NCI-H748 treated with DMSO at 0.1 percent for 48 hours (cell line): ENCODE measurements at places on chromosomes 12 and 14.

DNA sequence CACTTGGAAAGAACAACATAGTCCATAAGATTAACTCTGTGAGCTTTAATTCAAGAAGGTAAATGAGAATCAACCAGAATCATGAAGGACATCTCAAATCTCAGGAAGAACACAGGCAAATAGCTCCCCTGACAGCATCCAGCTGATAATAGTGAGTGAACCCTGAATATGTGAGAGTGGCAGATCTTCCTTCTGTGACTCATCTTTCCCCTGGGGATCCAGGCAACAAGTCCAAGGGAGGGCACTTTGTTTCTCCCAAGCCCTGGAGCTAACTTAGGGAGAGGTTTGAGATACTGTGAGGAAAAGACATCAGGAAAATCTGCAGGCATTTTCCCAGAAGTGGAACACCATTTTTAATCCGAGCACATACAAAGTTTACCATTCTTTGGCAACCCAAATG lies 763.9 kb upstream of the MGAT4C start:
- no peak for DNase-seq

DNA sequence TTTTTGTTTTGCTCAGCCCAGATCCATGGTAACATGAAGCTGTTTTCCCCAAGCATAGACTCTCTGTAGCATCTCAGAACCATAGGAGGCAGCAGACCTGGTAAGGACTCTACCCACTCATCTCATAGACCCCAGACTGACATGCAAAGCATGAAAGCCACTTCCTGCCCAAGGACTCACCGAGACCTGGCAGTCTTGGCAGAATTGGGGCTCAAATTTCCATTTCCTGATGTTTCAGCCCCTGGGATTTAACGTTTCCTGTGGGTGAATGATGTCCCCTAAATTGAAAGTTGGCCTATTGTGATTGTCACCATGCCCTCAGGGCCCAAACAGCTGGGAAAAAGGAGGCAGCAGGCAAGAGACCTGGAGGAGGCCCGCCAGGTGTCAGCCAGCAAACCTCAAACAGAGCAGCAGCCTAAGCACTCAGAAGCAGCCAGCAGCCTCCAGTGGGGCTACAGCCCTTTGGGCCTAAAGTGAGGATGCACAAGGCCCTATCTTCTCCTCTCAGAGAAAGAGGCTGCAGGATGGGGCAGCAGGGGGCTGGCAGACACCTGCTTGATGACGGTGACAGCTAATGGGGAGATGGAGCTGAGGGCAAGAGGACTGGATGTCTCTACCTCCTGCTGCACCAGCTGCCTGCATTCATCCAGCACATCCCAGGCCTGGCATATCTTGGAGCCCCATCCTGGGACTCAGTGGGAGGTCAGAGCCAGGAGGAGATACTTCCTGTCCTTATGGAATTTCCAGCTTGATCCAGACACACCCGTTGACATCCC lies 8.5 kb downstream of the KRT85 start:
- DNase-seq, result no peak

- DNase-seq, result peak; percentile 84
Measured at GRCh38 chr14:20682435-20683124, 1.8 kb upstream of the RNASE4 start.

DNA sequence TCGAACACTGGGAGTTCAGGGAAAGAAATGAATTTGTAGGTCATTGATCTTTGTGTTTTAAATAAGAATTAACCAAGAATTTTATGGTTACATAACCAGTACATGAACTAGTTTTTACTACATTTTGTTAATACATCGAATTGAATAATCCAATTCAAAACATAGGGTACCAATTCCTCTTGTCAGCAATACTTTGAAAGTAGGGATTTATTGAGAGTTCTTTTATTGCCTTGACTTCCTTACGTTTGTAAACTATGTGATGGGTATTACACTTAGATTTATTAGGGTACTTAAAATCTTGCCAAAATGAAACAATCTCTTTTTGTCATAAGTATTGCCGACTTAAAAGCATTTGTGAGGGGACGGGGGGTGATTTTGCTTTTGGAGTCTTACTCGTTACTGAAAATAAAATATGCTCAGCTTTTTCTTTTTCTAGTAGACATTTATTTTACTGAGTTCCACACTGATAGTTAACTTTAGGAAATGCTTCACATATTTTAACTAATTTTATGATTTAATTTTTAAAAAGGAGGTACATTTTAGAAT lies 22.4 kb downstream of the SOCS2 start:
- DNase-seq, result no peak

GRCh38 chr12:52415870-52416750 lies 10.0 kb upstream of the KRT82 start:
- no peak for DNase-seq

DNA sequence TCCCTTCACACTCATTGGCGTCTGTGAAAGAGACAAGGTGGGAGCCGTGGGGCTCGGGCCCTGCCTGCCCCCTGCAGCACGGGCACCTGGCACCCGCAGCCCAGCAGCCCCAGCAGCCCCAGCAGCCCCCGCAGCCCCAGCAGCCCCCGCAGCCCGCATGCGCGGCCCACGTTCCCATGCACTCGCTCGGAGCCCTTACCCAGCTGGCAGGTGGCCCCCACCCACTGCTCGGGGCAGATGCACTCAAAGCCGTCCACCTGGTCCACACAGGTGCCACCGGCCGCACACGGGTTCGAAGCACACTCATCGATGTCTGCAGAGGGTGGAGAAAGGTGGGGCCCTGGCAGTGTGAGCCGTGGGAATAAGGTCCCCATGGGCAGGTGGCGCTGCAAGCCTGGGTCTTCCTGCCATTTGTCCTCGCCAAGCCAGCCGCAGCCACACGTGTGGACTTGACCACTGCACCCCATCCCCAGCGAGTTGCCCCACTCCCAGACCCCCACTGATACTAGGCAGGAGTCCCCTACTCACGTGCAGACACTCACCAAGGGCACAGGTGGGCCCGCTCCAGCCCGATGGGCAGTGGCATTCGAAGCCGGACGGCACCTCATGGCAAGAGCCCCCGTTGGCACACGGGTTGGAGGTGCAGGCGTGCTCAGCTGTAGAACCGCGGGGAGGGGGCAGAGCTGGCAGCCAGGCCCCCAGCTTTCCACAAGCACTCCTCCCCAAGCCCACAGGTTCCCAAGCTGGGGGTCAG lies 17.3 kb downstream of the JAG2 start:
- no peak for DNase-seq

GRCh38 chr12:74334780-74335179 lies 202.9 kb upstream of the ATXN7L3B start:
- no peak for DNase-seq

DNA sequence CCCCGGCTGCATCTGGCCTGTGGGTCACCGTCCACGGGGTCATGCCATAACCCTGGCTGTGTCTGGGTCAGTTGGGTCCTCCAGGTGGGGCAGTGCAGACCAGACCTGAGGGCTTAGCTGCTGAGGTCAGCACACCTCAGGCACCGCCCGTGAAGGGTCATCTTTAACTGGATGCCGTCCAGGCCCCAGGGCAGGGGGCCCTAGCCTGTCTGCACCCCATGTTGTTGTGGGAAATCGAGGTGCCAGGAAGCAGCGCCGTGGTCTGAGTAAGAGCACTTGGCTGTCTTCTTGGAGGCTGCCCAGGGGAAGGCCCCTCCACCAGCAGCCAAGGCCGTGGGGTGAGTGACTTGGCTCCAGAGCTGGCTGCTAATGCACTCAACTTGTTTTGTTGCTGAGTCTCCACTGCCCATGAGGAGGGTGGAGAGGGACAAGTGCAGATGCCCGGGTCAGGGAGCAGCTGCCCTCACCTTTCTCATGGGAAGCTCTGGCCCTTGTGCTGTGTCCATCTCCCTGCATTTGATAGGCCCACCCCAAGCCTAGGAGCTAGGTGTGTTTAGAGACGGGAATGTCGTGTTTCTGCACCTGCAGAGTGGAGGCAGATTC lies 317.2 kb downstream of the TMEM121 start:
- no peak for DNase-seq

DNA sequence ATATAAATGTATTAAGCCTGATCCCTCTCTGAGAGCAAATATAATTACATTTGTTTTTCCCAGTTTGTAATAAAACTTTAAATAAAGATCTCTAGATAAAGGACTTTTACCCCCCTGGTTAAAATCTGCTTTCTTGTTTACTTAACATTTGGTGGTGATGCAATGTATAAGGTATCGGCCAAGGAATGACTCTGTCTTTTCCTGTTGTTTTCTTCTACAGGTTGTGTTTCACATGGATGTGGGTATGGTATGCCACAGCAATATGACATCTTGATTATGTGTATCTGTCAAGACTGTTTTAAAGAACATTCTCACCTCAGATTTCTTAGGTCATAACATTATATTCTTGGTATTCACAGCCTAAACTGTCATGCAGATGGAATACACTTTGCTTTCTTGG lies 210.6 kb upstream of the NOVA1 start:
- no peak for DNase-seq

GRCh38 chr12:41058266-41058665 lies 129.9 kb upstream of the PDZRN4 start:
- no peak for DNase-seq

- DNase-seq, result peak; percentile 47
Measured at GRCh38 chr14:44846232-44846824, 115.4 kb downstream of the KLHL28 start.

DNA sequence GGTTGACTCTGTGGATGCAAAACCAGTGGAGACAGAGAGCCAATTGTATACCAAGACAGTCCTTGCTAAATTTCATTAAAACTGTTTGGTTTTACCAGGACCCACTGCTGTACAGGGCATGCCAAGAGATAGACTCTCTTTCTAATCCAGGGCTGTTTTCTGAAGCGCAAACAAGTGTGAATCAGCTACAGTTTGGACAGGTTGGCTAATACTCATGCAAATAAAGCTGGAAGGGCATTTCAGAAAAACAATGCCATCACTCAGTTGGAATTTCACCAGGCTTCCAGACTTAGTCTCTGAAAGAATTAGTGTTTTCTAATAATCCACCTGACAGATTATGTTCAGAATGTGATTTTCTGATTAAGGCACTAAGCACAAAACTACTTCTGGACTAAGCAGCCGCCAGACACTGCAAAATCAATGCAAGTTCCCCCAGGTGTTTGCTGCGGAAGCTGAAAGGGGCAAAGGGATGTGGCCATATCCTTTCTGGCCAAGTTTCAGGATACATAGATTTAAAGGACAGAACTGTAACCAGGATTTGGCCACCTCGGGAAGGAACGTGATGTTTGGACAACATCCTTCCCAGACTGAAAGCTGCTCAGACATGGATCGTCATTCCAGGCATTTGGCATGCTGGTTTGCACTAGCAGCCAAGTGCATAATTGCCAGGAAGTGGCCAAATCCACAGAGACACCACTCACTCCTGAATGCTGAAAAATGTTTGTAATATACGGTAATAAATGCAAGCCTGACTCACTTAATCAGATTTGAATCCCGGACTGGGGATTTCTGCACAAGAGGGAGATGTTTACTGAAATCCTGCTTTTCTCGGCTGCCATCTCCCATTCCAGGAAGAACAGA lies 32.0 kb upstream of the CDKN3 start:
- DNase-seq, result no peak

- no peak for DNase-seq
Measured at GRCh38 chr12:102281231-102281630, 83.6 kb upstream of the PMCH start.

DNA sequence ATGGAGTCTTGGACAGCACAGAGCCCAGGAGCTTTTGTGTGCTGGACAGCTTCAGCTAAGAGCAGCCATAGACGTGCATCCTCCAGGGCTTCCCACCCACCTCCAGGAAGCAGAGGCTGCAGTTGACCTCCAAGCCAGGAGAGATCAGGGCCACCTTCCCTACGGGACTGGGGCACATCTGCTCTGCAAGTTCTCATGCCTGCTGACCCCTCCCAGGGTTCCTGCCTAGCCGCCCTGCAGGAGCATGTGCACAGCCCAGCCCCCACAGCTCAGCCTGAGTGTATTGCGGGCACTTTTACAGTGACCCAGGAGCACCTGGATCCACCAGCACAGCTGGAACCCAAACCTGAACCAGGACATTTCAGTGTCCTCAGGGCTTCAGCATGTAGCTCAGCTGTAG lies 915.2 kb downstream of the RPS29 start:
- no peak for DNase-seq
